Hematopoietic multipotent progenitor cell treated with erythropoietin and hydrocortisone succinate and interleukin-3 and kit ligand, for 15 days (in vitro differentiated cells): ENCODE measurements at places on chromosomes 7 and 10.

- no peak for DNase-seq
Observed at GRCh38 chr10:98139431-98139830, 5.0 kb downstream of the R3HCC1L start.

DNA sequence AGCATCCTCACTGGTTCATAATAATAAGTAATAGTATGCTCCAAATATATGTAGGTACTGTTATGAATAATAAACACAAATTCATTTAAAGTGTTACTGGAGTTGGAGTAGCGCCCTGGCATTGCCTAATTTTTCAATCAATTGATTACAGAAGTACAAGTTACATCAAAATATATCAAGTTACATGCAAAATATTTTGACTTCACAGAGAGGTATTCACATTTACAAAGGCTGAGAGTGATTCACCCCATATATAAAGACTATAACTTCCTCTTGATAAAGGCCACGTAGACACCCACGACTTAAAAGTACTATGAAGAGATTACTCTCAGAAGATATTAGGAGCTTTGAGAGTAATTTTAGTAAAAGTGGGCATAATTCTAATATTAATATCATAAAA, 13.6 kb upstream of the COL17A1 start:
- no peak for DNase-seq

GRCh38 chr10:10844251-10844650, 173.4 kb upstream of the CELF2 start:
- DNase-seq, result no peak

DNA sequence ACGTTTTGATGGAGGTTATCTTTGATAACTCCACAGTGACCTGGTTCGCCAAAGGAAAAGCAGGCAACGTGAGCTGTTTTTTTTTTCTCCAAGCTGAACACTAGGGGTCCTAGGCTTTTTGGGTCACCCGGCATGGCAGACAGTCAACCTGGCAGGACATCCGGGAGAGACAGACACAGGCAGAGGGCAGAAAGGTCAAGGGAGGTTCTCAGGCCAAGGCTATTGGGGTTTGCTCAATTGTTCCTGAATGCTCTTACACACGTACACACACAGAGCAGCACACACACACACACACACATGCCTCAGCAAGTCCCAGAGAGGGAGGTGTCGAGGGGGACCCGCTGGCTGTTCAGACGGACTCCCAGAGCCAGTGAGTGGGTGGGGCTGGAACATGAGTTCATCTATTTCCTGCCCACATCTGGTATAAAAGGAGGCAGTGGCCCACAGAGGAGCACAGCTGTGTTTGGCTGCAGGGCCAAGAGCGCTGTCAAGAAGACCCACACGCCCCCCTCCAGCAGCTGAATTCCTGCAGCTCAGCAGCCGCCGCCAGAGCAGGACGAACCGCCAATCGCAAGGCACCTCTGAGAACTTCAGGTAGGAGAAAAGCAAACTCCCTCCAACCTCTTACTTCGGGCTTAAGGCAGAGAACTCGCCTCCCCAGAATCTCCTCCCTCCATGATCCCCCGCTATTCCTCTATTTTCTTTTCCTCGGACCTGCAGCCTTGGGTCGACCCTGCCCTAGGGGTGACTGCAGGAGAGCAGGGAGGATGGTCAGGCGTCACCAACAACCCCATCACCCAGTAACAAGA, at the start of gene SERPINE1:
Gene SERPINE1, plus strand, starts transcription at position 454 of the 809 bp plus-strand sequence. CDS start 1,290 bp downstream, outside the sequence.
- DNase-seq, result peak; percentile 29

- DNase-seq, result no peak
Observed at GRCh38 chr10:128833671-128834070, 633.4 kb upstream of the MGMT start.

DNA sequence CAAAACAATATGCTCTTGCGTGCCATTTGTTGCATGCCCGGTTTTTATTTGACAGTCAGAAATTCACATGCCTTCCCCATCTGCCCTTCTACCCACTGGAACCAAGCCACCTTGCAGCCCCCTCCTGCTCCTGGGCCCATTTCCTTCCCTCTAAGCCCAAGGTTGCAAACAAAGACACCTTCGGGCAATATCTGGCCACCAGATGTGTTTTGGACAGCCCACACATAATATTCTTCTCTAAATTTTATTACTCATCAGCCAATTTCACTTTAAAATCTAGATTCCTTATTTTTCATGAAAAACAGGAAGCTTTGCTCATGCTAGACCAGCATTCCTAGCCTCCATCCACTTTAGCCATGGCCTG, 18.2 kb upstream of the C10orf105 start:
- no peak for DNase-seq

DNA sequence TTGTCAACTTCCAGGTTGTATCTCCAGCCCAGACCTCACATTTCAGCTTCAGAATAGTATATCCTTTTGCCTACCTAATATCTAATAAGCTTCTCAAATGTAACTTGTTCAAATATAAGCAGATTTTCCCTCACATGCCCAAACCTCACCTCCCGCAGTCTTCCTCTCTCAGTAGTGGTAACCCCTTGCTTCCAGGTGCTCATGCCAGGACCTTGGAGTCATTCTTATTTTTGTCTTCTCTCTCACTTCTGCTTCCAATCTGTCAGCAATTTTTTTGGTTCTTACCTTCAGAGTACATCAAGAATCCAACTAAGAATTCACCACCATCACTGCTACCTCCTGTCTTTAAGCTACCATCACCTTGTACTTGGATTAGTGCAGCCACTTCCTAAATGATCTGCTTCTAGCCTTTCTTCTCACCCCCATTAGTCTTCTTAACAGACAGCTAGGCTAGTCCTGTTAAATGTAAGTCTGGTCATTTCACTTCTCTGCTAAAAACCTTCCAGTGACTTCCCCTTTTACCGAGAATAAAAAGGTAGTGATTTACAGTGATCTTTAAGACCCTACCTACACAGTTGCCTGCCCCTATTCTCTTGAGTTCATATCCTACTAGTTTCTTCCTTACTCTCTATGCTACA, 14.0 kb downstream of the ANKIB1 start:
- DNase-seq, result no peak

GRCh38 chr10:20265146-20265545, 448.9 kb downstream of the PLXDC2 start:
- DNase-seq, result no peak

DNA sequence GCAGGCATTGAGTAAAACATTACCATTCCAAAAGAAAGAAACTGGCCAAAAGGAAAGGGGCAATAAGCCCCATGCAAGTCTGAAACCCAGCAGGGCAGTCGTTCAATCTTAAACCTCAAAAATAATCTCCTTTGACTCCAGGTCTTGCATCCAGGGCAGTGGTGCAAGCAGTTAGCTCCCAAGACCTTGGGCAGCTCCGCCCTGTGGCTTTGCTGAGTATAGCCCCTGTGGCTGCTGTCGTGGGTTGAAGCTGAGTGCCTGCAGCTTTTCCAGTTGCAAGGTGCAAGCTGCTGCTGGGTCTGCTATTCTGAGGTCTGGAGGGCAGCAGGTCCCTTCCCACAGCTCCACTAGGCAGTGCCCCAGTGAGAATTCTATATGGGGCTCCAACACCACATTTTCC, 580.1 kb upstream of the AUTS2 start:
- DNase-seq, result no peak

- DNase-seq, result no peak
Observed at GRCh38 chr10:119755446-119755845, 29.6 kb downstream of the INPP5F start.

DNA sequence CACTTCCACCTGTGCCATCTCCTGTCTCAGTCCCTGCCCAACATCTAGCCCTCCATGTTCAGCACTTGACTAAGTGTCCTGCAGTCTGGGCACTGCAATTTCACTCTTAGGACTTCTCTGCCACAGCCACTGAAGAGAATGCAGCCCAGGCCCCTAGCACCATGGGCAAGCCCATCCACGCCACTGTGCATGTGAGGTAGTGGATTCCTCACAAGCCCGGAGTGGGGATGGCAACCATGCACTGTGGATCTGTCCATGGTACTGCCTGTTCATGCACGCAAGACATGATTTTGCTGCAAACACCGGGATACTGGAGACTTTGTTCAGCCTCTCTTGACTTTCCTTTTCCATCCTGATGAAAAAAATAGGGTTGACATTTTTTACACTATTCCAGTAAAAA, 12.3 kb downstream of the DDC start:
- DNase-seq, result no peak

GRCh38 chr10:124978376-124978725, 36.4 kb downstream of the ZRANB1 start:
- DNase-seq, result no peak

- peak; percentile 89 for DNase-seq
Observed at GRCh38 chr7:32905175-32905662, 13.7 kb upstream of the KBTBD2 start.

DNA sequence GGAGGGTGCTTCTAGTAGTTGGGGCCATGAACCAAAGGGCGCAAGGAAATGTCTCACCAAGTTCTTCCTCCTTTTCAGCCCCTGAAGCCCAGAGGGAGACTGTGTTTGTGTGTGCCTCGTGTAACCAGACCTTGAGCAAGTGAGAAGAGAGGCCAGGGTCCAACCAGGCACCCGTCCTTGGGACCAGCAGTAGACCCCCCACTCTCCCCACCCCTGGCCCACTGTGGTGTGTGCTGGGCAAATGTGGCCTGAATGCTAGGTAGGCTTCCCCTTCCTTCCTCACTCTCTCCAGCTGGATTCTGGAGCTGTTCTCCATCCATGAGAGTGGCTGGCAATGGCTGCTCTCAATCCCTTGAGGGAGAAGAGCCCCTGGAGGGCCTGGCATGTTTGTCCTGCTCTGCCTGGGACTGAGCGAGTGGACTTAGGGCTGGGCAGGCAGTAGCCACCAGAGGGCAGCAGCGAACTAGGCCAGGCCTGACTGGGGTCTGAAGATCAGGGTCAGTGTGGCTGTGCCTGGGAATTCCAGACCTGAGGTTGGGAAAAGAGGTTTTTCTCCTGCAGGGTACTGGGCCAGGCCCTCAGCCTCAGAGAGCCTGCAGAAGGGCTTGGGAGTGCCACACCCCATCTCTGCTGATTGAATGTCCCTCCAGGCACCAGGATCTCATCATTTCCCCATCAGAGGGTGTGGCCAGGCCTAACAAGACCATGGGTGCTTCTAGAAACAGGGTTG, 12.5 kb downstream of the SFRP5 start:
- peak; percentile 73 for DNase-seq

GRCh38 chr7:116544487-116544886, 19.7 kb downstream of the CAV1 start:
- DNase-seq, result no peak

- no peak for DNase-seq
Observed at GRCh38 chr10:131654471-131655087, 246.2 kb upstream of the PPP2R2D start.

DNA sequence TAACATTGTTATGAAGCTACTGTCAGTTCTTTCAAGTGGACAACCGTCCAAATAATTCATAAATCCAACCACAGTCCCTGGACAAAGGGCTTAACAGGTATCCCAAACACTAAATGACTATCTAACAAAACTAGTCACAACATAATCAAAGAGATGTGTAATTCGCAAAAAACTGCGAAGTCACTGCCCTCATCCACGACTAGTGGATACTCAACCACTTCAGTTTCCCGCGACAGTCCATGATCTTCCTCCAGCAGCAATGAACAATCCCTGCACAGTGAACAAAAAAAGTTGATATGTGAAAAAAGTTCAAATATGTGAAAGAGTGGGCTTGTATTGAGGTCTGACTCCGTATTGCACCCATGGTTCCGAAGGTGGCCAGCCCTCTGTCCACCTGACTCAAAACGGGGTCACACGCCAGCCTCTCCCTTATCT, 287 bp downstream of the DCLRE1A start:
- no peak for DNase-seq

DNA sequence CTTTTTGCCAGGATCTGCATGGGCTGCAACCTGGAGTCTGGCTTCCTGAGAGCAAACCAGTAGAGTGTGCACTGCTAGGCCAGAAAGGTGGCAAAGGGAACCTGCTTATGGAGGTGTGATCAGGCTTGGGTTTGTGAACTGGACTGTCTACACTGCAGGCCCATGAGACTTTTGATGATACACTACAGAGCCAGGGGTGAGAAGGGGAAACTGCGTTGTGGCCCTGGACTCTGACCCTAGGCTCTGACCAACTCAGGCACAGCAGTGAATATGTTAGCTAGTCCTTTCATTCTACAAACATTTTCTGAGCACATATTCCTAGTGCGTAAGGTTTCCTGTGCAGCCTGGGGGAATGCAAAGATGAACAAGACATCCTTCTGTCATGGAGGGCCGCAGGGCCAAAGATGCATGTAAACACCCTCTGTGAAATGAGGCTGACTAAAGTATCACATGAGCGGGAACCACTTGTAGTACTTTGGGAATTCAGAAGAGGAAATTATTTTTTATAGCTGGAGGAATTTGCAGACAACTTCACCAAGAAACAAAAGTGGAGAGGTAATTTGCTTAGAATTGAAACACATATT, 63.8 kb upstream of the HPS1 start:
- no peak for DNase-seq

GRCh38 chr7:28407651-28408050, 4.7 kb upstream of the CREB5 start:
- no peak for DNase-seq

GRCh38 chr7:108711611-108712010, 141.9 kb downstream of the DNAJB9 start:
- no peak for DNase-seq
